Retinal pigment epithelial cell (primary cell): ENCODE measurements at places on chromosomes 2 and 18.
A peak's percentile ranks its signal among the peaks of the same experiment; 100 is the strongest.

DNA sequence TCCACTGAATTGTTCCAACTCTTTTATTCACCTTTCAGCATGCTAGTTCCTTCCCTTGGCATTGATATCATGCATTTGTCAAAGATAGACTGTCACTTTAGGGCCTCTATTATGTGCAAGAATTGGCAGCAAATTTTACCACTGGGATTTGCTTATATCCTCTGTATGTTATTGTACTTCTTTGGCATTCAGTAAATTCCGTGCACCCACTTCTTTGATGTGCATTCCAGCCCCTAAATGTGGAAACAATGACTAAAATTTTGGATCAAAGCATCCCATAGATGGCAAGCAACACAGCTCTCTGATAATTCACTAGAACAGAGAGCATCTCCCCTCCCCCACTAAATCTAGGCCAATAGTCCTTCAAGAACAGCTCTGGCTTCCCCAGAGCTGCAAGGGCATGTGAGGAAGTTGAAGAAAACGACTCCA lies 399.0 kb upstream of the HNRNPA3 start:
- DNase-seq, result no peak

GRCh38 chr2:238346544-238346943 lies 26.2 kb downstream of the TRAF3IP1 start:
- no peak for DNase-seq

DNA sequence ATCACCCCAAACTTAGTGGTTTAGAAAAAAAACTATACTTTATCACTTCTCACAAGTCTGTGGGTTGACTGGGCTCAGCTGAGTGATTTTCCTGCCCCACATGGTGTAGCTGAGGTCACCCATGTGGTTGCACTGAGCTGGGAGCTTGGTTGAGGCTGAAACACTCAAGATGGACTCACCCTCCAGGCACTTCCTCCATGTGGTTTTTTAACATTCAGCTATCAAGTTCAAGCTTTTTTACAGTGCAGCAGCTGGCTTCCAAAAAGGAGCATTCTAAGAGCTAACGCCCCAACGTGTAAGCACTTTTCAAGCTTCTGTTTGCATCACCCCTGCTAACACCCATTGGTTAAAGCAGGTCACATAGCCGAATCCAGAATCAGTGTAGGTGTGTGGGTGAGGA lies 105.9 kb upstream of the CREB1 start:
- no peak for DNase-seq

DNA sequence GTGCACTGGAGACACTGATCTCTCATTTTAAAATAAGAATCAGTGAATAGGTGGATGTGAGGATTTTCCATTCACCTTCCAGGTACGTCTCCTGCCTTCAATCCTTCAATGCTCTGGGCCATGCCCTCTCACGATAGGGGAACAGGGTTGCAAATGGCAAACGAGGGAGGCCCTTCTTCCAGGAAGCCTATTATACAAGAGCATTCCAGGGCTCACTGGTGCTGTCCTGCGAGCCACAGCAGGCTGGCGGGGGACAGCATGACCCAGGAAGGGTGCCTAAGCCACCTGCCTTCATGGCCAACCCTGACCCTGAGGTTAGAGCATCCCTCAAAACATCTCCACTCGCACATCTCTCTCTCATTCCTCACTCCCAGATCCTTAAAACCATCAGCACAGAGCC lies 20.6 kb upstream of the ID2 start:
- no peak for DNase-seq

DNA sequence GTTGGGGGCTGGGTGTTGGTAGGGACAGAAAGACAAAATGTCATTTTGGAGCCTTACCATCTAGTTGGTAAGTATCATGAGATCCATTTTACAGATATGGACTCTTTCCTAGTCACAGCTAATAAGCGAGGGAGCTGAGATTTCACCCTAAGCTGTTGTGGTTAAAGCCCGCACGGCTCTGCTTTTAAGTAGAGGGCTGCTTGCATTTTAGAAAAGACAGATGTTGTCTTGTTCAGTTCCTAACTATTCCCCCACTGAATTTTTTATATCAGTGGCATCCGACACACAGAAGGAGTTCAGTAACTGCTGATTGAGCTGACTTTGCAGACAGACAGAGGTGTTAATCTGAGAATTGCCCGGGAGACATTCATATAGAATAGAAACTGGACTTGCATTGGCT lies 3.7 kb downstream of the QPCT start:
- no peak for DNase-seq

DNA sequence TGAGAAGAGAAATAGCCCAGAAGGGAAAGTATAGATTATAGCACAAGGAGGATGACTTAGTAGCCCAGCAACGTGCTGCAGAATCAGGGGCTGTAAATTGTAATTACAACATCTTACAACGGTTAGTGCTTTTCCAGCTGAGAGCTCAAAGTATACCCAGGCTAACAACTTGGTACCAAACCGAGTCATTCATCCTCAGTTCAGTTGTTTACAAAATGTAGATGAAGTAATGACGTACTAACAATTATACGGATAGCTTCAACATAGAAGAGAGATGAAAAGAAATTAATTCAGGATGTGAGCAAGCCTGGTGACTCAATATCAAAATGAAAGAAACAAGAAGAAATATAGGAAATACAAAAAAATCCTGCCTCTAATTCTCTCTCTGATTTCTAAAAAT lies 99.2 kb downstream of the DYNAP start:
- DNase-seq, result no peak

DNA sequence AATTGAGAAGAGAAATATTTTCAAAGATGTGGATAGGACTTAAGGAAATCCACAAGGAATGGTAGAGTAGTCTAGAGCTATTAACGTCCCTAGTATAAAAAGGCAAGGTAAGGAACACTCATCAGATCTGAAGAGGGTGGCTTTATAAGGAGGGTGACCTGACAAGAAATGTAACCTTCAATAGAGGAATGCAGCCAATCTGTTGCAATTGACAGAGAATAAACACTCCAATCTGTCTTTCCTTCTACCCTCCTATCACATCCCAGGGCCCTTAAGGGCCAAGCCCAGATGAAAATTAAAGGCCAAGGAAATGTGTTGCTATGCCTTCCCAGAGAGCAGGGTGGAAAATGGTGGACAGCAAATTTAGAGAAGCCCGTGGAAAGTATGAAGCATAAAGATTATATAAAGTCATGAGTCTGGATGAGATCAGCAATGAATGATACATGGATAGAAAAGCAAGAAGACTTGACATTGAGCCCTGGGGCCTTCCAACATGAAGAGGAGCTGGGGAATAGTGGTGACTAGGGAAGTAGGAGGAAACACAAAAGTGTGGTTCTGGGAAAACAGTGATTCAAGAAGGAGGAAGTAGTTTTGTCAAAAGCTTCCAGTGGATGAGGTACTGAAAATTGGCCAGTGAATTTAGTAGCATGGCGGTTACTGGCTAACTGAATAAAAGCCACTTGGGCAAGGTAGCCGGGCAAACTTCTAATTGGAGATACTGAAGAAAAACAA lies 270.6 kb upstream of the TANK start:
- DNase-seq, result no peak

DNA sequence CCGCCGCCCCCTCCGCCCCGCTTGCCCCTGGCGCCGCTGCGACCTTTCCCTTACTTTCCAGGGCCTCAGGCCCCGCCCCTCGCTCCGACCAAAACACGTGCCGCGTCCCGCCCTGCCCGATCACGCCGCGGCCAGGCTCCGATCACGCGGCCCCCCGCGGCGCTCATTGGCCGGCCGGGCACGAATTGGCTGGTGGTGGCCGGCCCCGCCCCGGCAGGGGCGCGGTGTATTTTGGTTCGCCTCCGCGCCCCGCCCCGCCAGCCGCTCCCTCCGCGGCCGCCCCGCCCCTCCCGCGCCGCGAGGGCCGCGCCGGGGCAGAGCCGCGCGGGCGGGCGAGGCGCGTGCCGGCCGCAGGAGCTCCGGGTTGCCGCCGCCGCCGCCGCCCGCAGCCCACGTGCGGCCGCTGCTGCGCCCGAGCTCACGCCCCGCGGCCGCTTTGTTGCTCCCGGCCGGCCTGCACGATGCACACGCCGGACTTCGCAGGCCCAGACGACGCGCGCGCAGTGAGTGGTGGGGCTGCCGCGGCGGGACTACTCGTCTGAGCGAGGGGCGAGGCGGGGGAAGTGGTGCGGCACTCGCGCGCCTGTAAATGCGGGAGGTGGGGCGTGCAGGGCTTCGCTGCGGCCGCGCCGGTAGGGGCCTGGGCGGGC lies at the start of gene KLF11:
Gene KLF11, plus strand, starts transcription at position 295 of the 650 bp plus-strand sequence. Its CDS starts 167 bp downstream, at position 462.
- DNase-seq, result peak; percentile 51

GRCh38 chr2:164613321-164613982 lies 7.8 kb downstream of the GRB14 start:
- DNase-seq, result no peak

GRCh38 chr2:224260372-224261020 lies 141.4 kb downstream of the FAM124B start:
- no peak for DNase-seq

DNA sequence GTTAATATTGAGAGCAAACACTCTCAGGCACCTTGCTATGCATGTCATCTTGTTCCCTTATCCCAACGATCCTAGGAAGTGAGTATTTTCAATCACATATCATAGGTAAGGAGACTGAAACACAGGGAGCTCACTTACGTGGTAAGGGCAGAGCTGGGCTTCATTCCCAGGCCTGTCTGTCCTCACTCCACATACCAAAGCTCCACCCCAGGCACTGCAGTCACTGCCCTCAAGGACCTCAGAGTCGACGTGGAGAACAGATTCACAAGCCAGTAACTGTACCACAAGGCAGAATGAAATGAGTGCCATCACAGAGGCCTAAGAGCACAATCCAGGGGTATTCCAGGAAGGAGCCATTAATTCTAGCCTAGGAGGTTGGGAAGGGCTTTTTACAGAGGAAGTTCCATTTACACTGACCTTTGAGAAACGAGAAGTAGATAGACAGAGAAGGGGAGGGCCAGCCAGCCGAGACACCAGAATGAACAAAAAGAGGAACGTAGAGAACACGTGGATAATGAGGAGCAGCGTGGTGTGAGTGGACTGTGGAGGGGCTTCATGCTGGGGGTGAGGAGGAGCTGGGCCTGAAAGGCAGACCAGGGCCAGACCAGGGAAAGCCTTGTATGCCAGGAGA lies 48.6 kb downstream of the KIAA2012 start:
- DNase-seq, result no peak

GRCh38 chr2:221120643-221121042 lies 451.5 kb downstream of the EPHA4 start:
- no peak for DNase-seq

DNA sequence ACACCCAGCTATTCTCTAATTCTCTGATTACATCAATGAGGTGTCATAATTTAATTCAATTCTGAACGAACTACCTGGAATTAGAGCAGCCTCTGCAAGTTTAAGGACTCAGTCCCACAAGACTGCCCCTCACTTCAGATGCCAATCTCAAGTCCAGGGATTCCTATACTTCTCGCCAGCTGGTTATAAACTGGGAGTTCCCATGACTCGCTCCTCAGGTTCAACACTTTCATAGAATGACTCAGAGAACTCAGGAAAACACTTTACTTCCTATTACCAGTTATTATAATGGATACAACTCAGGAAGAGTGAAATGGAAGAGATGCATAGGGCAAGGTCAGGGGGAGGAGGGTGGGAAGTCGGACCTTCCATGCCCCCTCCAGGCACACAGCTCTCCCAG lies 112.3 kb upstream of the ATP5MC3 start:
- DNase-seq, result no peak

- no peak for DNase-seq
Measured at GRCh38 chr2:195818526-195818925, 161.5 kb downstream of the SLC39A10 start.

DNA sequence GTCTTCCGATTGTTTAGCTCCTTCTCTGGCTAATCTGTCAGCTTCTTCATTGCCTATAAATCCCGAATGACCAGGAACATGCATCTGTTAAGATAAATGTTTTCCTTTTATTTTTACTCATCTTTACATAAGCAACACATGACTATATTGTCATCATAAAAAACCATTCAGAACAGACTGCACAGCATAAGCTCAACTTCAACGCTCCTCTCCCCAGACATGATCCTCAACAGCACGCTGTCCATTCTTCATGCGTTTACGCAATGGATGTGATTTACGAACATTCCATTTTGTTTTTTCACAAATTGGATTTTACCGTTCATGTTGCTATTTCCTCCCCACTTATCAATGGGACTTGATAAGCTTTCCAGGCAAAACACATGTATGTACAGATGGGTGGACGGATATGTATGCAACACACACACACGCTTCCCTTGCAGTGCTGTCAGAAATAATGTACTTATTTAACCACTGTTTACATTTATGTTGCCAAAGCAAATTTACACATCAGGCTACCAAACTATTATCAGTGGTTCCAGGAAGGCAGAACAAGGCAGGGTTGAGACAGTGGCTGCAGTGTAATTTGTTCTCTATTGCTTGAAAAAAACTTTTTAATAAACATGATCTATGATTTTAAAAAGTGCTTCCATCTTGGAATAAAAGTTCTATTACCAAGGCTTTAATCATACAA lies 12.2 kb downstream of the RNASEH1 start:
- no peak for DNase-seq

- DNase-seq, result no peak
Measured at GRCh38 chr2:85309699-85310321, 18.0 kb downstream of the TGOLN2 start.

- no peak for DNase-seq
Measured at GRCh38 chr18:9048808-9049494, 53.5 kb upstream of the NDUFV2 start.

DNA sequence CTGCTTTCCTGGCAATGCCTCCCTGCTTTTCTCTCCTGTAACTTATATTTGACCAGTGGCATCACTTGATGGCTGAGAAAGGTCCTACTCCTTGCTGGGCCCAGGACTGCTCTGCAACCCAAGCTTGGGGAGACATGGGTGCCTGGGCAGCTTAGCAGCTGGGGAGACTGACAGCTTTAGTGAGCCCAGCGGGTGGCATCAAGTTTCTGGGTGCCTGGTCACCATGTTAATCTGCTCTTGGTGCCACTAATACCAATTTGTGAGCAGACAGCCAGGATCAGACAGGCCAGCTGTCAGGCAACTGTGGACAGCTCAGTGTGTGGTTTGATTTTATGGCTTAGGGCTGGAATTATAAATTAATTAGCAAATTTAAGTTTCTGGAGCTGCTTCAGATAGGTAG lies 144.8 kb upstream of the GLI2 start:
- DNase-seq, result no peak

DNA sequence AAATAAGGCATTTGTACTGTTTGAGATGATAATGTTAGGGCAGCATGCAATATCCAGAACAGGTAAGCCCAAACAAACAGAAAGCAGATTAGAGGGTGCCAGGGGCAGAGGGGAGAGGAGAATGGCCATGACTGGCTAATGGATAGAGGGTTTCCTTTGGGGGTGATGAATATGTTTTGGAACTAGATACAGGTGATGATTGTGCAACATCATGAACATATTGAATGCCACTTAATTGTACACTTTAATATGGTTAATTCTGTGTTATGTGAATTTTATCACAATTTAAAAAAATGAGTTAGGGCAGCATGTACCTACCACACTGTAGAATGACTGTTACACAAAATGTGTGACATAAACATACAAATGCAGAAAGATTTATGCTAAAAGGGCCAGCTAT lies 255.5 kb upstream of the FN1 start:
- DNase-seq, result no peak

DNA sequence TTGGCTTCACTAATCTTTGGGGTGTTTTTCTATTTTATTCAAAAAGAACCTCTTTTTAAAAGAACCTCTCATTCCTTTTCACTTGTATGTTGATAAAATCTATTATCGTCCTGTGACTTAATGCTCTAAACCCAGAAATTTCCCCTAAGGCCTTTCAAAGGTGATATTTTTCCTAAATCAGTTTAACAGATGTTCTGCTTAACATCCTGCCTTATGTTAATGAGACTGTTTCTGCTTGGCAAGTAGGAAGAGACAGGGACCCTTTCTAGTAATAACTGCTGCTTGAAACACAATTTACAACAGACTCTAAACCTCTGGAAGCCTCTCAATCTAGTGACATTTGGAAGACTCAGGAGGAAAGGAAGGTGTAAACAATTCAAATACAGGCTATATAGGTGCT lies 128.8 kb downstream of the KCNJ3 start:
- no peak for DNase-seq
